ENCODE measurements at places on chromosomes 4 and X. TPM values are rescaled to one million over a fixed set of nuclear protein-coding genes. Genes with fewer than 3 reads are reported as not detected.

DNA sequence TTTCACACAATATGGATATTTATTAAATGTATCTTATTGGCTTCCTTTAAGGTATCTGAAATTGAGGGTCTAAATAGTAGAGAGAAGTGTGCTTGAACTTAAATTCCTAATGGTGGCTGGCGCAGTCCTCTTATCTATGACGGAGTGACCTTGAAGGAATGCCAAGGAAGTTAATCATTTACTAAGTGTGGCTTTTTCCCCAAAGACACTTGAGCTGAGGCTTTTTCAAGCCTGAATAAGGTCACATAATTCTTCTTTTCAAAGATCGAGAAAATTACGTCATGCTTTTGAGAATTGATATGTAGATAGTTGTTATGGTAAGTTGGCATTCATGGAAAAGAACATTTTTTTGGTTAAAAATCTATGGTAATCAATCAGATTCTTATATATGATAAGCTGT, 11.7 kb upstream of the PRPS2 start:
- no peak for DNase-seq

GRCh38 chr4:173504181-173504503, 25.9 kb downstream of the HAND2 start:
- DNase-seq: no peak

DNA sequence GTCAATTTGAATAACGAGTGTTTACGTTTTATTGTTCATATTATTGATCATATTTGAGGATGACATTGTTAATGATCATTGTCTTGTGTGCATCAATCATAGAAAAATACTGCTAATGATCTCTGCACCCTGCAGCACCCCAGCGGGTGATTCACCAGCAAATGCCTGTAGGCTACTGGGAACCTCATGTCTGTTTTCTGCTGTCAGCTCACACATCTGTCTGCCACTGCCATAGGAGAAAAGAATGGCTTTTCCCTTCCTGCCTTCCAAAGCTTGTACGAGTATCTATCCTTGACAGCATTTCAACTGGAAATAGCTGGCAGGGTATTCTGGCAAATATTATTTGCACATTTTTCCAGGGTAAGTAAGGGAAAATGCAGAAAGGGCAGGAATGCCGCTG, 272.1 kb upstream of the TRAM1L1 start:
- no peak for DNase-seq

GRCh38 chr4:74397748-74398426, 32.9 kb downstream of the EREG start:
- DNase-seq: peak; percentile 13

The PLK4 gene
- total RNA-seq: 17.6 TPM

The TKTL1 gene
- not detected for total RNA-seq
